Activated CD4-positive, alpha-beta memory T cell treated with anti-CD3 and anti-CD28 coated beads, Interleukin-2, amount 10 ng/mL, durations not matched to agents 7 days and 5 days (primary cell): ENCODE measurements at places on chromosomes 3 and 15.

DNA sequence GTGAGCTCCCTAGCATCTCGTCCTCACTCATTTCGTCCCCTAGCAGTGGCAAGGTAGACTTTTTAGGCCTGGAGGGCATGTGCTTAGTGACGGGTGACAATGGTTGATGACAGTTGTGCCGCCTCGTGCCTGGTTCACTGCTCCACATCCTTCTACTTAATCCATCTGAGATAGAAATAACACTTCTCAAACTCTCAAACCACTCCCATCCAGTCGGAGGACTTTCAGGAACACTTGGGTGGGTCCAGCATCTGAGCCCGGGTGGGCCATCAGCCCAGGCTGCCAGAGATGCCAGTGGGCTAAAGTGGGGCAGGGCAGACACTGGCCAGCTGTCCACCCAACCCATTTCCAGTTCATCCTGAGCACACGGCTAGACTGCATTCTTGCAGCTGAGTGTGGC is 79.7 kb upstream of the SMAD3 start:
- DNase-seq = no peak

DNA sequence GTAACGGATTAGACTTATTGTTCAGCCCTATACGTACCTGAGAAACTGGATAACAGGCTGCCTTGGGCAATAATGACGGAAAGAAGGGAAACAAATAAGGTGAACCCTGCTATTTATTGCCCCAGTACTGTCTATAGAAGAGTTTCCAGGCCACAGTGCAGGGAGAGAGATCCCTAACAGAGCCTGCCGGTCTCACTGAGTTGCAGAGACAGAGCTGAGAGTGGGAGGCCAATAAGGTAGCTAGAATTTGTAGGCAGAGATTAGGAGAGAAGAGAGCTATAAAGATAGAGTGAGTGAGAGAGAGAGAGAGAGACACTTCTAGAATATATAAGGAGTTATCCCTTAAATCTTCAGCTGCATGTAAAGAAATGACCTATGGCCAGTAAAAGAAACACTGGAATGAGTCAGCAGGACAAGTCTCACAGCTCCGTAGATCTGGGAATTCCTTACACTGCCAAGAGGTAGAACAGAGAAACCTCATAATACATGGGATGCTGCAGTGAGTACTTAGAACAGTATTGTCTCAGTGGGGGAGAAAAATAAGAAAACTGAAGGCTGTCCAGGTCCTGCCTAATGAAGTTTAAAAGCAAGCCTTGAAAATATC is 51.8 kb downstream of the ST3GAL6 start:
- no peak for DNase-seq

DNA sequence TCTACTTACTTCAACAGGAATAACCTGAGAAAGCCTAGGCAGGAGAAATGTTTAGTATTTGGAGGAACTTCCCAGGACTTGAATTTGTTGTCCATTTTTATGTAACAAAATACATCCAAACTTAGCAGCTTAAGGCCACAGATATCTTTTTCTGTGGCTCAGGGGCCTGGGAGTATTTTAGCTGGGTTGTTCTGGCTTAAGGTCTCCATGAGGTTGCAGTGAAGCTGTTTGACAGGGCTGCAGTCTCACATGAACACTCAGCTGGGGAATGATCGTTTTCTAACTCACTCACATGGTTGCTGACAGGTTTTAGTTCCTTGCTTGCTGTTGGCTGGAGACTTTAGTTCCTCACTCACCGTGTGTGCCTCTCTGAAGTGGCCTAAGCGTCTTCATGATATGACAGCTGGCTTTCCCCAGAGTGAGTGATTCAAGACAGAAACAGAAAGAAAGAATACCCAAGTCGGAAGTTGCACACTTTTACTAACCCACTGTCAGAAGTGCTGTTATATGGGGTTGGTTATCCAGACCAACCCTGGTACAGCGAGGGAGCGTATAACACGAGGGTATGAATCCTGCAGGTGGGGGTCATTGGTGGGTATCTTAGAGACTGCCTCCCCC is 229.7 kb upstream of the TBL1XR1 start:
- DNase-seq = peak; percentile 65

DNA sequence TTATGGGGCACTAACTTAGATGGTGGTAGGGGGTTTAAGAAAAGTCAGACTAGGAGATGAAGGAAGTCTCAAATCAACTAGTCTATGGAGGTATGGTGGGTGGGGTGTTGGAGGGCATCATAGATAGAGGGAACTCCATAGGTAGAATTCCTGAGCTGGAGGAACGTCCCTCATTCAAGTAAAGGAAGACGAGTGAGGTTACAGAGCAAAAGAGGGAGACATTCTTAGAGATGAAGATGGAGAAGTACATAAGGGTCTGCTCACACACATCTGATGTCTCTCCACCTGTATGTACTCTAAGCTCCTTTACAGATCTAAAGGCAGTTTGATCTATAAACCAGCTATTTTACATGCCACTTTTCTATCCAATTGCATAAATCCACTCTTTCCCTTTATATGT is 1.4 kb downstream of the PLSCR1 start:
- no peak for DNase-seq

DNA sequence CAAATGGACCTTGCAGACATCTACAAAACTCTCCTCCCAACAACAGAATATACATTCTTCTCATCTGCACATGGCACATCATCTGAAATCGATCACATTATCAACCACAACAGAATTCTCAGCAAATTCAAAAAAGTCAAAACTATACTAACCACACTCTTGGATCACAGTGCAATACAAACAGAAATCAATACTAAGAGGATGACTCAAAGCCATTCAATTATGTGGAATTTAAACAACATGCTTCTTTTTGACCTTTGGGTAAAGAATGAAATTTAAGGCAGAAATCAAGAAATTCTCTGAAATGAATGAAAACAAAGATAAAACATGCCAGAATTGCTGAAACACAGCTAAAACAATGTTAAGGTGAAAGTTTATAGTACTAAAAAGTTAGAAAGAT is 358.1 kb downstream of the NSUN3 start:
- no peak for DNase-seq

DNA sequence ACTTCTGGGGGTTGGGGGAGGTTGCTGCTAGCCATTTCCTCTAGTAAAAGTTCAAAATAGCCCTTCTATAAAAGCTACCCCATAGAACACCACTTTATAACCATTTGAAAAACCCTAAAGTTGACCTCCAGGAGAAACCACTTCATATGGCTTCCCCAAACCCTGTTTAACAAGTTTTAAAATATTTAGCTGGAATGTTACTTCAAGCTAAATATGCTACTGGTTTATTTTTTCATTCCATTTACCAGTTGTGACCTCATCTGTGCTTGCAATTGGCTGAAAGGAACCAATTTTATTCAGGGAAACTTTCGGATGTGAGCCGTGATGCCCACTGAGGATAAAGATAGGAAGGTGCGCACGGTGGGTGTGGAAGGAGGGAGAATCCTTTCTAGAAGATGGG is 221.3 kb downstream of the SUCLG2 start:
- DNase-seq = no peak
